ENCODE measurements at places on chromosomes 1 and 21.

- DNase-seq: no peak
Observed at GRCh38 chr1:230641346-230641745, 935 bp upstream of the COG2 start.

- no peak for DNase-seq
Observed at GRCh38 chr21:17467392-17467791, 45.5 kb upstream of the CXADR start.

- DNase-seq: no peak
Observed at GRCh38 chr1:189496768-189497167, 980.9 kb downstream of the BRINP3 start.

DNA sequence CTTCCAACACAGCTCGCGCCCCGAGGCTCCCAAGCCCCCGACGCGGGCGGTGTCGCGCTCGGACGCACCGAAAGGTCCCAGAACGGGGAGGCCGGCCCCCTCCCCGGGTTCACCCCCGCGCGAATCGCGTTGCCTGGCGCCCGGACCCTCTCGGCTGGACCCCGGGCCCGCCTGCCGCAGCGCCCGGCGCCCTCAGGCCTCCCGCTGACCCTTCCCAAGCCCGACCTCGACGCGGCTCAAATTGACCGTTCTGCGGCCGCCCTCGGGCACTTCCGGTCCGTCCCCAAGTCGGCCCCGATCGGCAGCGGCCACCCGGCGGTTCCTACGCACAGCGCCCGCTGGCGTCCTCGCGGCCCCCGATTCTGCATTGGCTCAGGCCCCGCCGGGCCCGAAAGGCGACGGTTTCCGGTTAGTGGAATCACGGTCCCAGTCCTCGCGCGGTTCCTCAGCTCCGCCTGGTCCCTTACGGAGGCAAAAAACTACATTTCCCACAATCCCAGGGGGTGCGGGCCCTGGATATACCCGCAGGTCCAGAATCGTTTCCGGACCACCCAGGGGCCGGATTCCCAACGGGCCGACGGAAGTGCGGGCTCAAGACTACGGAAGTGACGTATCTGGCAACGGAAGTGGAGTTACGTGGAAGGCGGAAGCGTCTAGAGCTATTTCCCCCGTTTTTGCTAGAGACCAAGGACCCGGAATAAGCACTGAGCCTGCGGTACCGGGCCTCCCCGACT lies at the start of gene AURKAIP1:
TSS of gene AURKAIP1 (minus strand) at position 279 of the 734 bp plus-strand sequence. CDS start 451 bp downstream, outside the sequence.
- DNase-seq: peak; percentile 95

- DNase-seq: no peak
Observed at GRCh38 chr1:39663559-39663958, 8.3 kb downstream of the NT5C1A start.

- DNase-seq: no peak
Observed at GRCh38 chr1:220957233-220957605, 78.0 kb downstream of the HLX start.

DNA sequence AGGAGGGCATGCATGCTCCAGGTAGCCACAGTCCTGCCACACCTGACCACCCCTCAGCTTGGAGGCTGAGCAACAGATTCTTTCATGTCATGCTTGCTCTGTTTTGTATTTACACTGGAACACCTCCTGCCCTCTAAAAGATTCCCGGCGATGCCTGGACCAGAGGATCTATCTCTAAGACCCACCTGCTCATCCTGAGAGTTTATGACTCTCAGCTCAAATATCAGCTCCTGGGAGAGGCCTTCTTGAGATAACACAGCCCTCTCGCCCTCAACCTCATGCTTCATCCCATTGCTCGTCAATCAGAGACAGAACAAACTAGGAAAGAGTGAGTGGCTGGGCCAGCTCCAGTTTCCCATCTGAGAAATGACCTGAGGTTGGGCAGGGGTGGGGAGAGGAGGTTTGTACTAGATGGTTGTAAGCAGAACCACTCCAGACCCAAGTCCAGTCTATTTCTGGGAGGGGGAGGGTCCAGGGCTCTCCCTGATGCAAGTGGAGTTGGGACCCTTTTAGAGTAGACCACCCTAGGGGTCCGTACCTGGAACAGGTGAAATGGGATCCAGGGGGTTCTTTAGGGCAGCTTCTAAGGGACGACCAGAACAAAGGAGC lies 524.5 kb downstream of the MATN1 start:
- no peak for DNase-seq

- DNase-seq: no peak
Observed at GRCh38 chr1:16386454-16387113, 19.5 kb downstream of the SZRD1 start.

DNA sequence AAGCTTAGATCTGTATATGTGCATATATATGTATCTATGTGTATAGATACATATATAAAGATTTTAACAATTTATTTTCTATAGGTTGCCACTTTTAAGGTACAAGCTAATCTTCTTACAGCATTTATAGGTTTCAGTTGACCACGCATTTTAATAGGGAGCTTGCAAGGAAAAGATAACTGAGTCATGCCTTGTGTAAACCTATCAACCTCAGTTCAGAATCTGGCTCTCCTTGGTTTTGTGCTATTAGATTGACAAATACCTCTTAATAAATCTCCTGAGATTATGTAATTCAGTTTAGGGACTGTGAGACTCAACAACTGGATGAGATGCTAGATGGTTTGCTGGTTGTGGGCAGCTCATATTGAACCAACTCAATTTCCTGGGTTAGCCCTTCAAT lies 114.7 kb upstream of the SERBP1 start:
- DNase-seq: no peak

DNA sequence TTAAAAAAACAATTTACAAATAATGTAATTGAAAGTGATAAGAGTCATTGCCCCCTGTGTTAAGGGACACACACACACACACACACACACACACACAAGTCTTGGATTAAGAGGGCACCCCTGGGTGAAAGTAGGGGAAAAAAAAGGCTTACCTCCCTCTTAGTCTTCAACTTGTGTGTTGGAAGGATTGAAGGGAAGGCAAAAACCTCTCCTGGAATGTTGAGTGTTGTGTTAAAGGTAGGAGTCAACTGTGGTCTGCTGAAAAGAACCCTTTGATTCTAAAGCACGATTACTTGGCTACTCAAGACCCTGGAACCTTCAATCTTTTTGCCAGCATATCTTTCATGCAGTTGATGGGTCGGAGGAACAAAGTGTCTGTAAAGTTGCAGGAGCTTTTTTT lies 6.4 kb downstream of the PBX1 start:
- no peak for DNase-seq

GRCh38 chr1:240816472-240816871 lies 204.5 kb upstream of the GREM2 start:
- no peak for DNase-seq

DNA sequence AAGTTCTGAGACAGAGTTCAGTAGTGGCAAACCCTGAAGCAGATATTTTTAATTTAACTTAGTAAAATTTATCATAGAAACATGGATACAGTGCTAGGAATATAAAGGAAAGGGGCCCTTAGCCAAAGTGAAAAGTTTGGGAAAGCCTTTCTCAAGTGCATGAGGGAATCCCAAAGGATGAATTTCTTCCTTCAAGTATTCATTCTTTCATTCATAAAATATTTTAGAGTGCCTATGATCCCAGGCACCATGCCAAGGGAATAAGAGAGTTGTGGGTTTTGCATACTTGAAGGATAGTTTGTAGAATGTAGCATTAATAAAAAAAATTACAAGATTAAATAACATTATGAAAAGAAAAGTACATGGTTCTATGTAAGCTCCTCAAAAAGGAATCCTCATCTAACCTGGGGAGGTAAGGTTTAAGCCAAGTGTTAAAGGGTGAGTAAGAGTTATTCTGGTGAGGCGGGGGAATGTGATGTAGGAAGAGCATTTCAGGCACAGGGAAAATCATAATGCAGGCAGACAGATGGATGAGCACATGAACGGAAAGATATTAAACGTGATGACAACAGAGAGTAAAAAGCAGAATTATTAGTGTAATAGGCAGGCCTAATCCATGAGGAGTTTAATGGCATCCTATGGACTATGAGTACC lies 40.4 kb upstream of the NTNG1 start:
- no peak for DNase-seq

DNA sequence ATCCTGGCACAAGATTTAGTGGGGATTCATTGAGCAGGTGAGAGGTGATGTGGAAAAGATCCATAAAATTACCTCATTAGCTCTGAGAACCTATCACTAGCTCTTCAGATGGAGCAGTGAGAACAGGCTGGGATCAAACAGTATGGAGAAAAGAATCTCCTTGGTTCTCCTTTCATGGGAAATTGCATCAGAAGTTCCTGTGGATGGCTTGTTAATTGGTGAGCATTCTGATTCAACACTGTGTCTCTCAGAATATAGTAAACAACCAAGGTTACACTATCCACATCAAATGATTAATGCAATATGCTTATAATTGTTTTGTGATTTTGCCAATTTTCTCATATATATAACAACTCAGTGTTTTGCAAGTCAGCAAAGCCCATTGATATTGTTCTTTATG lies 8.3 kb upstream of the CD55 start:
- DNase-seq: no peak

- DNase-seq: no peak
Observed at GRCh38 chr1:107141491-107142126, 770 bp downstream of the NTNG1 start.

- DNase-seq: no peak
Observed at GRCh38 chr1:24898909-24899439, 31.1 kb downstream of the RUNX3 start.

DNA sequence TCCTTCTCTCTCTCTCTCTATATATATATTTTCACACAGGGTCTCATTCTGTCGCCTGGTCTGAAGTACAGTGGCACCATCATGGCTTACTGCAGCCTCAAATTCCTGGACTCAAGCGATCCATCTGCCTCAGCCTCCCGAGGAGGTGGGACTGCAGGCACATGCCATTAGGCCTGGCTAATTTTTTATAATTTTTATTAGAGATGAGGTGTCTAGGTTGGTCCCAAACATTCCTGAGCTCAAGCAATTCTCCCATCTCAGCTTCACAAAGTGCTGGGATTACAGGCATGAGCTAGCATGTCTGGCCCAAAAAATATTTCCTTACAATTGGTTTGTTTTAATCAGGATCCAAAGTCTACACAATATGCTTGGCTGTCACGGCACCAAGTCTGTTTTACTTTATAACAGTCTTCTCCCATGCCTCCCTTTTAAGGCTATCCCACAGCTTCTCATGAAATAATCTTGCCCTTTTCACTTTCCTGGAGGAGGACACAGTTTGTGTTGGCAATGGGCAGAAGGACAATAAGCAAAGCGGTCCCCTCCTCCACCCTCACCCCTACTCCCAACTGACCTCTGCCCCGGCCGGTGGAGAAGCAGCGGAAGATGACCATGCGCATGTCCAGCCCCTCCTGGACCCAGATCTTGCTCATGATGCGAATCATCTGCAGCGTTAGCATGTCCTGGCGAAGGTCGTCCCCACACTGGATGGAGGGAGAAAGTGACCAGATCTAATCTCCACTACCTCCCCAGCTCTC lies 28.2 kb upstream of the PPP1R15B start:
- DNase-seq: no peak

- DNase-seq: no peak
Observed at GRCh38 chr1:19374926-19375325, 62.8 kb downstream of the SLC66A1 start.

GRCh38 chr1:27968692-27969091 lies 8.9 kb downstream of the XKR8 start:
- no peak for DNase-seq

GRCh38 chr1:195697130-195697529 lies 911.1 kb downstream of the KCNT2 start:
- no peak for DNase-seq

- no peak for DNase-seq
Observed at GRCh38 chr1:25729790-25730644, 70.0 kb upstream of the SELENON start.

GRCh38 chr1:219039682-219040154 lies 134.0 kb upstream of the LYPLAL1 start:
- DNase-seq: no peak

- no peak for DNase-seq
Observed at GRCh38 chr1:6360117-6360496, 33.5 kb downstream of the ACOT7 start.

DNA sequence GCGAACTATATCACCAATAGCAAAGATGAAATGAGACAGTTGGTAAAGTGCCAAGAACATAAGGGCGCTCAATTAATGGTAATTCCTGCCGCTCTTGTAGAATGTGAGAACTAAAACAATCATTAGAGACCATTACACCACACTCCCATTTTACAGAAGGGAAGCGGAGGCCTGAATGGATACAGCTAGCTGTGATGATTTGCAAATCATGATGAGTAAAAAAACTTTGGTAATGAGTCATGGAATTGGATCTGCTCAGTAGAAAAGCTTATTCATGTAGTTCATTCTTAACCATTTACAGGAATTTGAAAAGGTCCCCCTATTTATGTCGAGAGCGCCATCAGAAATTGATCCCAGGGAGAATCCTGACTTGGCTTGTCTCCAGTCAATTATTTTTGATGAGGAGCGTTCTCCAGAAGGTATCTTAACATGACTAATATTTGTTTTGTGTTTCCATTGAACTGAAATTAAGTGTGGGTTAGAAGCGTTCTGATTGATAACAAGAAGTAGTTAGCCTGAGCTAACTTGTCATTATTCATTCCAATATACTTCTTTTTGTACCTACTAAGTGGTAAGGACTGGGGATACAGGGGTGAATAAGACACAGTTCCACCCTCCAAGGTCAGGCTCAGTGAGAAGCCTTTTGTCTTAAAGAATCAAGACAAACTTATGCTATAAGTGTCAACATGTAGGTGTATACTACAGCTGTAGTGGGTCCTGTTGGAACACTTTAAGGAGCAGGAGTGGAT lies 812 bp downstream of the TTC4 start:
- no peak for DNase-seq

DNA sequence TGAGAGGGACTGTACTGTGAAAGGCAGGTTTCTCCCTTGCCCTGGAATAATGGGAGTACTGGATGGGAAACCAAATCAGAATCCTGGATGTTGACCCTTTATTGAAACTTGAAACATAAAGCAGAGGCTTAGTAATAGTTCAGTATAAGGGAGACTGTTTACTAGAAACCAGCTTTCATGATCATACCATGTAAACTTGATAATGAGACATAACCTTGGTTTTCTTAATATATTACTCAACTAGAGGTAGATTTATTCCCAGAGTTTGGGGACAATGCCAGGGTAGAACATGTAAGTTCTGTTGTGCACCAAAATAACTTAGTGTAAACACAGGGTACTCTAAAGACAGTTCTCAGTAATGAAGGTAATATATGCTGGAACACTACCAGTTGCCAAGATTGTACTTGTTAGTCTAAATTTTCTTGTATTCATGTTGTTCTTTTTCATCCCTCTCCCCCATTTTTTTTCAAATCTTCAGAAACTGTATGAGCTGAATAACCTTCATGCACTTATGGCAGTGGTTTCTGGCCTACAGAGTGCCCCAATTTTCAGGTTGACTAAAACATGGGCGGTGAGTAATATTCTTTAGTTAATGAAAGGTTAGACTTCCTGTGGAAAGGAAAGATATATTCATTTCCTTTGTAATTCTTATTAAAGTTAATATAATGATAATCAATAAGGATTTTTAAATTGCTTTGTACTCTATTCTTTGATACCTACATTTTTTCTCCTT lies 49.6 kb downstream of the ANGPTL1 start:
- DNase-seq: no peak

GRCh38 chr1:7504438-7504720 lies 266.7 kb upstream of the VAMP3 start:
- no peak for DNase-seq

- DNase-seq: no peak
Observed at GRCh38 chr1:31249854-31250253, 10.2 kb upstream of the NKAIN1 start.

GRCh38 chr1:159009704-159010361 lies at the start of gene IFI16:
Gene IFI16 (plus strand): TSS chr1:159009907. CDS start chr1:159014681, 4,774 bp downstream.
- no peak for DNase-seq

GRCh38 chr1:94714552-94714951 lies 105.6 kb upstream of the SLC44A3 start:
- no peak for DNase-seq

- DNase-seq: no peak
Observed at GRCh38 chr1:244030481-244031040, 20.5 kb upstream of the ZBTB18 start.

- DNase-seq: no peak
Observed at GRCh38 chr1:209875515-209875914, 47.7 kb downstream of the UTP25 start.
